Dorsolateral prefrontal cortex (tissue), 122 donors: ENCODE measurements at places on chromosomes 1 and 21. TPM values are rescaled to one million over a fixed set of nuclear protein-coding genes. Genes with fewer than 3 reads are reported as not detected.

The LCE2A gene
- total RNA-seq = not detected

The HPDL gene
- total RNA-seq = 1.7 TPM

The VTCN1 gene
- total RNA-seq = not detected

The SLC16A1 gene
- total RNA-seq = 42.2 TPM

The TNFAIP8L2 gene
- total RNA-seq = 1.8 TPM

The PLA2G5 gene
- 9.3 TPM for total RNA-seq

The IGSF9 gene
- total RNA-seq = 0.18 TPM

The IGFN1 gene
- 0.16 TPM for total RNA-seq

The TIE1 gene
- total RNA-seq = 16.6 TPM

The CYP4Z1 gene
- 2.8 TPM for total RNA-seq

The BSDC1 gene
- 103 TPM for total RNA-seq

The HSD3B1 gene
- not detected for total RNA-seq

The SYT11 gene
- total RNA-seq = 339 TPM

The FCMR gene
- total RNA-seq = not detected
